ENCODE measurements at places on chromosomes 5 and 9. TPM values are rescaled to one million over a fixed set of nuclear protein-coding genes. Genes with fewer than 3 reads are reported as not detected.

- DNase-seq: no peak
These were observed 41.3 kb upstream of the CDK20 start for GRCh38 chr9:88015606-88016005.

- no peak for DNase-seq
These were observed 36.9 kb downstream of the ANKRD33B start for GRCh38 chr5:10600626-10601245.

- no peak for DNase-seq
These were observed 63.7 kb upstream of the RICTOR start for GRCh38 chr5:39137819-39138451.

DNA sequence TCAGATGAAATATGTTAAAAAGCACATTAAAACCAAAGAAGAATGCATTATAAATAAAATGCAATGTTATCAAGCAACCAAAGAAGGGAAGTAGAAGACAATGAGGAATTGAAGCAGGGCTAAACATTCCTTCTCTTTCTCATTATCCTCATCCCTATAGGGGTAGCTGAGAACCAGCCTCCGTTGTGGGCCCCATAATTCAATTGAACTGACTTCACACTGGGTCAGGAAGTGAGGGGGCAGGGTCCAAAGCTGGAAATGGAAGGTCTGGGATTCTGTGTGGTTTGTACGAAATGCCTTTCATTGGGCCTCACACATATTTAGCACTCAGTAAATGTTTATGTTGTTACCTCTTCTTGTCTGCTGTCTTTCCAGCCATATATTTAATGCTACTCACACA lies 220.4 kb upstream of the CD180 start:
- DNase-seq: no peak

GRCh38 chr9:37378613-37379004 lies 43.9 kb upstream of the GRHPR start:
- no peak for DNase-seq

DNA sequence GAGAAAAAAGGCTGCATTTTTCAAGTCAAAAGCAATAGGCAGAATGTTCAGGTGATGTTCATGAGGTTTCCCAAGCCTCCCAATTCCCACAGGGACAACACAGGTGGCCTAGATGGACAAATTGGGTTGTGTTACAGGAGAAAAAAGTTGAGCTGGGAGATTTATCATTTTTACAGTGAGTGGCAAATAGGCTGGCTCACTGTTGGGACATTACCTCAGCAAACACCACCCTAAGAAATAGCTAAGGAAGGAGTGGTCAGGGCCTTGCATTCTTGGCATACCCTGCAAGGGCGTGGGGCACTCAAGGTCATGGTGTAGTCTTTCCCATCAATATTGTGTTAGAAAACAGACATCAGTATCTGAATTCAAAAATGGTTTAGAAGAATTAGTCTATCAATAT lies 23.3 kb upstream of the CPLANE1 start:
- no peak for DNase-seq

GRCh38 chr5:172762214-172763119 lies 8.5 kb downstream of the DUSP1 start:
- no peak for DNase-seq

CCDC152 gene
- polyA plus RNA-seq: 11.2 TPM

SNAPC4 gene
- polyA plus RNA-seq: 12.9 TPM

GARNL3 gene
- 18.1 TPM for polyA plus RNA-seq

DMRT3 gene
- polyA plus RNA-seq: 2.1 TPM

FAM151B gene
- polyA plus RNA-seq: 3.4 TPM
